Stimulated activated CD8-positive, alpha-beta memory T cell treated with anti-CD3 and anti-CD28 coated beads, Interleukin-7, amount 100 ng/mL, for 1 hour (primary cell): ENCODE measurements at places on chromosomes 3 and 15.

DNA sequence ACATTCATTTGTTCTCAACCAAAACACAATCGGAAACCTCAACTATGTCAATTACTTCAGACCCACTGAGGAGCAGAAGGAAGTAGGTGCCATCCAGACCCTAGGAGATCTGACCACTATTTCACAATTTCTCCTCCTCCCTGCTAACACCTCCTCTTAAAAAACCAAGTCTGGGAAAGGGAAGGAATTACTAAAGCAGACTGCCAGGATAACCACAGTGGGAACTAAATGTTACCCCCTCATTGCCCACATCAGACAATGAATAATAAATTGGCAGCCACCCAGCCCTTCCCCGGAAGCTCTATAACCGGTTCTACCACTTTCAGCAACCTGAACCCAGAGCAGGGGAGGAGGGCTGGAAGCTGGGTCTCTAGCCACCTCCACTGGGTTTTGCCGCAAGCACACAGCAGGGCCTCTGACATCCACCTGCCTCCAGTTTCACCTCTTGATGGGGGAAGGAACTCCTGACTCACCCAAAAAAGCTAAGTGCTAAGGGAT is 17.6 kb downstream of the C15orf62 start:
- no peak for DNase-seq

DNA sequence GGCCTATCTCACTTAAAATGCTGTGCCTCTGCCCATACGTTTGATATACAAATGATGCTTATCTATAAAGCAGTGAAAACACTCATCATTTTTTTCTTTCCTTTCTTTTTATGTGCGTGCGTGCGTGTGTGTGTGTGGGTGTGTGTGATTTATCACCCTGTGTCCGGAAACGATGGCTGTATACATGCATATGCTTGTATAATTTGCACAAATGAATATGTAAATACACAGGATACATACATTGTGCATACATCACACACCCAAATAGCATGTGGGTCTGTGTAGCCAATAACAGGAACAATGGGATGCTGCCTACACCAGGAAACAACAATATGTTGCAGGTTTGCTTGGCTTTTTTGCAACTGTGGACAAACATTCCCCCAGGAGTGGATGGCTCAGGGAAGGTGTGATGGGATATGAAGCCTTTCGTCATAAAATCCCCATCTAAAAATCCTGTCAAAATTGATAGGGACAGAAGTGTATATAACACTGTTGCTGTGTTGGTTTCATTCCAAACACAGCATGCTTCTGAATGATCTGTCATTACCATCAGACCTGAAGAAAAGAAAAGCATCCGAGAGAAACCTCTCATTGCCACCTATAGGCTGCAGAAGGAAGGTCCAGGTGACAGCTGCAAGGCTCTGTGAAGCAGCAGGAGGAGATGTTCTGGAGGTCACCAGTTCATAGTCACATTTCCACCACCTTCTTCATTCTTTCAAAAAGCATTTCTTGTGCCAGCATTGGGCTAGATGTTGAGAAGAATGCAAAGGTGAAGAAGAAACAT is 503.9 kb upstream of the NR2F2 start:
- DNase-seq: no peak

DNA sequence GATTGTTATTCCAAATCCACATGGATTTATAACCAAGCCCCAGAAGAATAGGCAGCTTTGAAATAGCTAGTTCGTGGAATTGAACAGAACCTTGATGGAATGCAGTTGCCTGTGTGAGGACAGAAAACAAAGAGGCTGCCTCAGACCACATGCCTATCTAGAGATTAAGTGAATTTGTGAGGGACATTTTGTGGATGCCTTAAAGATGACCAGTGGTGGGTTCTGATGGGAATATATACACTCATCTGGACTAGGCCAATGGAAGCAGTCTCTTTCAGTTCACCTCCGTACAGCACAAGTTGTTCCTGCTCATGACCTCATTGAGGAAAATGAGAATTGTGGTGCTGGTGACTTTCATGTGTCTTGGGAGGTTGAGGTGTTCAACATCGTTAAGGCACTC is 63.2 kb upstream of the PYDC2 start:
- no peak for DNase-seq

DNA sequence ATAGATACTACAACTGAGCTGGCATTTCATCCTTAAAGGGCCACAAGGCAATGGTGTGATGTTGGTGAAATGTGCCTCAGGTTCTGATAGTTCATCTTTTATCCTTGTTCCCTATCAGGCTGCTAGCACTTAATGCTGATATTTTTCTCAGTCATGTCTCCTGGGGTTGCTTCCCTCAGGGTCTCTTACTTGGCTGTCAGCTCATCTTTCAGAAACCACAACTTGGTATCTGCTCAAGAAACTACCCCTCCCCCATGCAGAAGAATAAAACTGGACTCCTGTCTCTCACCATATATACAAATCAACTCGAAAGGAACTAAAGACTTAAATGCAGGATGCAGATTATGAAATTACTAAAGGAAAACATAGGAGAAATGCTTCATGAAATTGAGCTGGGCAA is 308.1 kb downstream of the CHST2 start:
- no peak for DNase-seq

DNA sequence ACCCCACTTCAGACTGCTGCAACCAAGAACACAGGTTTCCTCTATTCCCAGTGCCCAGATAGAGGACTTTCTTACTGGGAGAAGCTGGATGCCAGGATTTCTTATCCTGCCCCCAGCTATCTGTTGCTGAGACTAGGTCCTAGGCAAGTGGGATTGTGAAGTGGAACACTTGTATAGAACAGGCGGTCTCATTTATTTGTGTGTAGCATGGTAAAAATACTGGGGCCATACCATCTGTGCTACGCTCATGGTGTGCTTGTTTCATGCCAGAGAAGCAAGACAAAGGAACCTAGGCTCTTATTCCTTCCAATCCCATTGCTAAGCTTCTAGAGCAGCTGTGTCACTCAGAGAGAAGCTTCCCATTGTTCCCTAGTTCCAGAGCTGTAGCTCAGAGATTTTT is 191.5 kb upstream of the EPHA6 start:
- DNase-seq: no peak

DNA sequence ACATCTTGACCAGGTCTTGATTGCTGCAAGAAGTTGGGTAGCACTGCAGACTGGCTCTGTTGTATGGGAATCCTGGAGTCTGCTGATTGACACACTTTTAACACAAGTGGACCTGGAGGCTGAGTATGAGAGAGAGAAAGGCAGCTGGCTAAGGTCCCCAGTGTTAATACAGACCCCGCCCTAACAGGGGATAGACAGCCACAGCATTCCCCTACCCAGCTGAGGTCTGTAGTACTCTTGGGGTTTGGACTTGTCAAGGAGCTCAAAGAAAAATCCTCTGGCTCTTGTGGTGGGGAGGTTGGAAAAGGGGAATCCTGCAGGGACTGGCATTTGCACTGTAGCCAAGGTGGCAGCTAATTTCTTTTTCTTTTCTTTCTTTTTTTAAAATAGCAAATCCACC is 192.7 kb downstream of the ZNF621 start:
- no peak for DNase-seq

- no peak for DNase-seq
Measured at GRCh38 chr3:193292386-193292785, 51.4 kb downstream of the PLAAT1 start.

DNA sequence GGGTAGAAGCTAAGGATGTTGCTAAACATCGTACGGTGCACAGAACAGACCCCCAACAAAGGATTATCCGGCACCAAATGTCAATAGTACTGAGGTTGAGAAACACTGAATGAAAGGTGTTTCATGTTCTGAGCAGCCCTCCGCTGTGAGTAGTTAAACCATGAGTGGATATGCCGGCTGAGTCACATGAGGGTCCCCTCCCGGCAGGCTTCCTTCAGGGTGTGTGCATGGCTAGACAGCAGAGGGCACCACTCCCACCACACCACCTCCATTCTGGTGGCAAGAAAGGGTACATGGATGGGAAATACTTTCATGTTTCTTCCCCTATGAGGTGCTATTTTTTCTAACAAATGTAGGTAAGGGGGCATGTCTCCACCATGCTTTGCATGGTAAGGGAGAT is 128.3 kb upstream of the SEMA6D start:
- DNase-seq: no peak

DNA sequence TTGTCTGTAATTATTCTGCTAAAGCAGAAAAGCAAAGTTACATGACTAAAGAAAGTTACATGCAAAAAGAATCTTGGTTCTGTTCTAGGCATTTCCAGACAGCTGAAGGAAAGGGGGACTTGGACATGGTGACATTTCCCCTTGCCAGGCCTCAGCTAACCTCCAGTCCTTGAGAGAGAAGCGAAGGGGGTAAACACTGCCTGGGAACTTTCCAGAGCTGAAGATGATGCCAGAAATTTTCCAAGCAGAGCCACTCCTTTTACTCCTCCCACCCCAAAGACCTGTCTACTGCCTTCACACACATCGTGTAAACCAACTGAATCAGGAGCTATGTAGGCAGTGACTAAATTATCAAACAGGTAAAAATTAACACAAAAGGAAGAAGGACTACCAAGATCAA is 5.4 kb downstream of the MEX3B start:
- no peak for DNase-seq
